ENCODE measurements at places on chromosomes 1 and 21.

GRCh38 chr21:36692835-36693488 is 6.0 kb upstream of the SIM2 start:
- no peak for DNase-seq

DNA sequence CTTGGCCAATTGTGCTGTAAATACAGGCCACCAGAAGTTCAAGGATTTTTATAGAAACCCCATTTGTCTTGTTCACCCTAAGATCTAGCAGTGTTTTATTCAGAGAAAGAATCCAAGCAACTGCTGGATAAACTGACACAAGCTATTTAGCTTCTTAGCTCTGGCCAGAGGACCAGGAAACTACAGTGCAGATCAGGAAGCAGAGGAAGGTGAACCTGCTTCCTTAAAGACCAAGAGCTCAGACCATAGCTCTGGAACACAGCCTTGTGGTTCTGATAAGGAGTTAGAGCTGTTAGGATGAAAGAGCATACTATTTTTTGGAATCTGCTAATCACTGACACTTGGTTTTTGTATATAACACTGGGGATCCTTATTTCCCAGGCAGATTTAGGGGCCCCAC is 5.2 kb upstream of the CCDC17 start:
- no peak for DNase-seq

DNA sequence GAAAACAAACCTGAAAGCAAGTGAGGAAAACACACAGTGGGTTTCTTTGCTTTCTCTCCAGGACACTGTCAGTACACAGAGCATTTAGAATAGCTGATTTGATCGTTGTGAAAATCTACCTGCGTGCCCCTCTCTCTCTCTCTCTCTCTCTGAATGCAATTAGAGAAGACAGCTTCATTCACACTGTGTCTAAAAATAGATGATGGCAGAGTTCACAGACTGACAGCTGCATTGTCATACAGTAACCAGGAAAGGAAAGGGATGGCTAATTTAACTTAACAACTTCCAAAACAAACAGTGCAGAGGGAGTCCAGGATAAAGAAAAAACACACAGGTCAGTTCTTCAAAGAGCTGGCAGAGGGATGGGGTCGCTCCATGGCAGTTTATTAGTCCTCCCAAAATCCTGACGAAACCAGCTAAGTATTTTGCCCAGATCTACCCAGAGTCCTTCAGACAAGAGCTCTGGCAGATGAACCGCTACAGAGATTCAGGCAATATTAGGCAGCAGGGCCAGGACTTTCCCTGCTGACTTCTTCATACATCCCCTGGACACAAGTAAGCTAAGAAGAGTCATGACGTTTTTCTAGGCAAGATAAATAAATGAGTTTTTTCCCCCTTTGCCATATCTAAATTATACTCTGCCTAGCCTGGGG is 58.9 kb downstream of the WLS start:
- DNase-seq: no peak

DNA sequence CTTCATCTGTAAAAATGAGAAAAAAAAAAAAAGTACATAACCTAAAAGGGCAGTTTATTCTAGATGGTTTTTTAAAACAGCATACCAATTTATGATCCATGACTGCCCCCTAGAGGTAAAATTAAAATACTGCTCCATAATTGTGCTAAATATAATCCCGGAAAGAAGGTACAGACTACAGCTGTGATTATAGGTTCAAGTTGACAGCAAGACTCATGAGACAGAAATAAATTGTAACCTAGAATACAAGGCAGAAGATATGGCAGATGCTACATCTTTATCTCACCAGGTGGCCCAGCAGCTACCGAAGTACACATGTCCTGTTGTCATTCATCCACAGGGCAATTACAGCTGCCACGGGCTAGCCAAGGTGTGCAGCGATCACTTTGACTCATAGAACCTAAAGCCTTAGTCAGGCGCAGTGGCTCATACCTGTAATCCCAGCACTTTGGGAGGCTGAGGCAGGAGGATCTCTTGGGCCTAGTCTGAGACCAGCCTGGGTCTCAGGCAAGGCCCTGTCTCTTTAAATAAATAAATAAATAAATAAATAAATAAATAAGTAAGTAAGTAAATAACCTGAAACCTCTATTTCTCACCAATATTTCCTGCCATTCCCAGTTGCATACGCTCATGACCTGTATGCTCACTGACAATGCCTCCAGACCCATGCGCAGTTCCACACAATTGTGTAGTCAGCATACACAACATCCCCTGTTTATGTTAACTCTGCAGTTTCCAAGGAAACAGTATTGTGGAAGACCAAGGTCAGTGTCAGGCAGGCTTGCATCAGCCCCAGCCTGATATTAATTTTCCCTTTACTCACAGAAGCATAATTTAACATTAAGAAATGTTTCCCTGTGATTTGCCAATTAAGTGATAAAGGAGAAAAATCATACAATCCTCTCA is 18.3 kb upstream of the PPIE start:
- DNase-seq: peak; percentile 90

- DNase-seq: no peak
Measured at GRCh38 chr1:58979086-58979485, 195.2 kb upstream of the JUN start.

- DNase-seq: no peak
Measured at GRCh38 chr1:31581821-31582810, 5.8 kb downstream of the TINAGL1 start.

- no peak for DNase-seq
Measured at GRCh38 chr1:6961905-6962477, 176.7 kb downstream of the CAMTA1 start.

- DNase-seq: no peak
Measured at GRCh38 chr1:240499012-240499411, 112.9 kb downstream of the GREM2 start.

- no peak for DNase-seq
Measured at GRCh38 chr1:236733653-236734052, 47.4 kb downstream of the ACTN2 start.

GRCh38 chr1:213120961-213121360 is 69.9 kb downstream of the RPS6KC1 start:
- no peak for DNase-seq

DNA sequence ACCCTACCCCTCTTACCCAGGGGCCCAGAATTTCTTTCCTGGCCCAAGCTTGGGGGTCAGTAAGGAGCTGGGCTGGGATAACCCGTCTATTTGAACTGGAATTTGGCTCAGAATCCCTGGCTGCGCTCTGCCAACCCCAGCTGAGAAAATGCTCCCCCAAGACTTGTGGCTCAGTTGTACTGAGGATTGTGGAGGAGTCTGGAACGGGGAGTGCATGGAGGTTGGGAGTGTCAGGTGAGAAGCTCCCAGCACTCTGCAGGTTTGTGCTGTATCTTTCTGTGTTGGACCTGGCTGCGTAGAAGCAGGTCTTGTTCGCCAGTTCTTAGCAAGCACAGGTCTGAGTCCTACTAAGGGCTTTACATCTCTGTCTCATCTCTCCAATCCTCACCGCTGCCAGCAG is 1.6 kb downstream of the TCEA3 start:
- DNase-seq: no peak

DNA sequence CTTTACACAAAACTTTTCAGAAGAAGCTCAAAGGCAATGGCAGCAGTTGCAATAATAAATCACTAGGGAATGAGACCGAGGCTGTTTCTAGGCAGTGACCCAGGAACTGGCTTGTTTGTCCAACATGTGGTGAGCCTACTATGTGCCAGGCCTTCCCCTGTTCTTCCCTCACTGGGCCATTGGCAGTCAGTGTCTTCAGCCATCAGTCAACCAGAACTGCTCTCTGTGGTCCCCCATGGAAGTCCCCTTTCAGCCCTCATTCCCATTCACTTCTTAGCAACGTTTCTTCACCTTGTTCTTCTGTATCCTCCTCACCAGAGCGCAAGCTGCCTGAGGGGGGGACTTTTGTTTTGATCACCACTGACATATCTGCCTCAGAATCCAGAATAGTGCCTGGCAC is 274.1 kb downstream of the RRAGC start:
- no peak for DNase-seq

DNA sequence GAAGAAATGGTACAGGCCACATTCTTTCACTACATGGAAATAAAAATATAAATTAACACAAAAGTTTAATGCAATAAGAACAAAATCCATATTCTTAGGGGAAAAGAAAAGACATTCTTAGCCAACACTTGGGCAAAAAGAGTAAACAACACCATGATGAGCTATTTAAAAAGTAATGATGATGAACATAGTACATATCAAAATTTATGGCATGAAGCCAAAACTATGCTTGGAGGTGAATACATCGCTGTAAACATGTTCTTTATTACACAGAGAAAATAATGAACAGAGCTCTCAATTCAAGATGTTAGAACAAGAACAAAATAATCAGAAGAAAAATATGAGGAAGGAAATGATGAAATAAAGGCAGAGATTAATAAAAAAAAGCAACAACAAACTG is 158.2 kb downstream of the ZSCAN20 start:
- no peak for DNase-seq

GRCh38 chr1:226711976-226712741 is 26.9 kb downstream of the ITPKB start:
- DNase-seq: peak; percentile 46

GRCh38 chr1:220544901-220545303 is 17.0 kb downstream of the MARK1 start:
- peak; percentile 23 for DNase-seq

GRCh38 chr1:98322966-98323365 is 338.6 kb upstream of the SNX7 start:
- no peak for DNase-seq

DNA sequence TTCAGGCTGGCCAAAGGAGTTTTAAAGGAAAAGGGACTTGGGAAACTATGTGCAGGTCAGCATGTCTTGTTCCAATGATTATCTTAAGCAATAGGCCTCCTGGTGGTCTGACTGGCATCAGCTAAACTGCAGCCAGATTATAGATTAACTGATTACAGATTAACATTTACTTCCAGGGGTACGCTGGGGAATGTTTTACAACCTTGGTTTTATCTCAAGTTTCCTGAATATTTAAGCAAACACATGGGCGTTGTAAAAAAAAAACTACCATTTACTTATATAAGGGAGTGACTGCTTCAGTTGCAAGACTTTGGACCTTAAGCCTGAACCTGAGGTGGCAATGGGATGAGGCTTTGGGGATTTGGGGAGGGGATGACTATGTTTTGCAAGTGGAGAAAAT is 600.6 kb upstream of the B3GALT2 start:
- DNase-seq: no peak

GRCh38 chr1:72282271-72283021 is at the start of gene NEGR1:
TSS of gene NEGR1 (minus strand) at chr1:72282539.
- no peak for DNase-seq

- DNase-seq: no peak
Measured at GRCh38 chr1:228920831-228921230, 185.6 kb downstream of the RHOU start.

GRCh38 chr1:218571491-218571890 is 226.4 kb downstream of the TGFB2 start:
- DNase-seq: no peak

GRCh38 chr1:229862017-229862774 is 204.8 kb upstream of the GALNT2 start:
- DNase-seq: no peak

GRCh38 chr1:34924759-34925555 is 4.5 kb downstream of the DLGAP3 start:
- no peak for DNase-seq

DNA sequence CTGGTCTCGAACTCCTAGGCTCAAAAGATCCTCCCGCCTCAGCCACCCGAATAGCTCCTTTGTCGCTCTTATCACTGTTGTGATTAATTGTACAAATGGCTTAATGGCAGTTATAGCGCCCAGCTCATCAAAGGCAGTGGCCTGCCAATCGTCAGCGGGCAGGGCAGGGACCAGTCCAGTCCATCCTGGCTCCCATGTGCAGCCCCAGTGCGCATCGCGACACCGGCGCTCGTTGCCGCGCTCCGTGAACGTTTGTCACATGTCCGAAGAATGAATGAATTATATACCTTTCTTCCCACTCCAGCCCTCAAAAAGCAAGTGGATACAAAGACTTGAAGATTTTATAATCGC is 18.4 kb downstream of the MTX1 start:
- DNase-seq: no peak

DNA sequence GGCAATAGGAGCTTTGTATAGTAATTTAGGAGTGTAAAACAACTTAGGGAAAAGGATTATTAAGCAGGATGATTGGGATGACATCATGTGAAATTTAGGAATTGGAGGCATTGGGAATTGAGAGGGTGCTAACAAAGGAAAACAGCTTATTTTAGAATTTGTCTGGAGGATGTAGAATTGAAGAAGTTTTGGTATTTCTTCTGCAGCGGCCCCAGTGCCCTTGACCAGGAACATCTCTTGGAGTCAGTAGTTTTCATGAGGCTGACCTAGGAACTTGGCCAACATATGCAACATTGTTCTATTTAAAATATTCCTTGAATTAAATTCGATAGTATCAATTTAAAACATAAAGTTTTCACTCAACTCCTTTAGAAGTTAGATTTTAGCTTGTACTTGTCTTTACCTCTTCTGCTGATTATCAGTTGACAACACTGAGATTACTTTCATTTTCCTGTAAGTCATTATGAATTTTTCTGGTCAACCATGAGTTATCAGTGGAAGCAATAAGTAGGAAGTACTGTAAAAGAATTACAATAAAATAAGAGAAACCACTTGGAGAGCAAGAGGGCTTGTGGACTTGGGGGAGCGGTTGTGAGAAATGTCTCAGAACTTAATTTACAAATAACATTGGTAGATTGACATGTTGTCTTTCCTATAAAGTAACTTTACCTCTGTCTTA is 52.8 kb downstream of the DYRK1A start:
- no peak for DNase-seq

- DNase-seq: no peak
Measured at GRCh38 chr1:37893673-37894072, 34.3 kb upstream of the MTF1 start.

DNA sequence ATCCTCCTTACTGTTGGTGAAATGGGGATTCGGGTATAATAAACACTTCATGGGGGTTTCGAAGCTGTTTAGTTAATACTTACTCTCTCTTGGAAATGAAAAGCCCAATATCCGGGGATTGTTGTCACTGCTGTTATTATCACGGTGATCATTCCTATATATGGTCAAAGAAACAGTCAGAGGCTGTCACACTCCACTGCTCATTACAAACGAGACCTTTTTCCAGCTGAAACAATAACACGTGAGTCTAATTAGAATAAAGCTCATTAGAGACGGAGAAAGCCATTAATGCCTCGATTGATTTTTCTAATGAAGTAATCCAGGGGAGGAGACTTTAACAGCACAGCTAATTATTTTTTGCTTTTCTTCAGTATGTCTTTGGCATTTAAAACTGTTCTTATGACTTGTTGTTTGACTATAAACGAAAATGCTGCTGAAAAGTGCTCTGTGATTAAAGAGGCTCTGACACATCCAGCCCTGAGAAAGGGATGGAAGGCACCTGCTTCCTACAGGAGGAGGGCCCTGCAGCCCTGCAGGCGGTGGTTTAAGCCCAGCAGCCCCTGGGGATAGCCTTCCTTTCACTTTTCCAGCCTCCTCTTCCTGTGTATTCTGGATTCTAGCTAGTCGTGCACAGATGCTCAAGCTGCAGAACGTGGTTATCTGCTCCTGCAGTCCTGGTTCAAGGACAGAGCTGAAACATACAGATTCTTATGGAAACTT is 143.6 kb downstream of the EDEM3 start:
- no peak for DNase-seq

- DNase-seq: no peak
Measured at GRCh38 chr1:58783090-58783992, 506 bp downstream of the JUN start.

- DNase-seq: no peak
Measured at GRCh38 chr1:118621839-118622238, 366.3 kb downstream of the TBX15 start.

GRCh38 chr1:241810769-241811405 is 37.1 kb upstream of the EXO1 start:
- DNase-seq: no peak

- DNase-seq: peak; percentile 74
Measured at GRCh38 chr1:110765640-110766335, 91.0 kb upstream of the KCNA3 start.

- no peak for DNase-seq
Measured at GRCh38 chr1:239811211-239811885, 280.3 kb upstream of the FMN2 start.

All from NAMALWA (cell line).